ENCODE measurements at places on chromosomes 6 and 20.

DNA sequence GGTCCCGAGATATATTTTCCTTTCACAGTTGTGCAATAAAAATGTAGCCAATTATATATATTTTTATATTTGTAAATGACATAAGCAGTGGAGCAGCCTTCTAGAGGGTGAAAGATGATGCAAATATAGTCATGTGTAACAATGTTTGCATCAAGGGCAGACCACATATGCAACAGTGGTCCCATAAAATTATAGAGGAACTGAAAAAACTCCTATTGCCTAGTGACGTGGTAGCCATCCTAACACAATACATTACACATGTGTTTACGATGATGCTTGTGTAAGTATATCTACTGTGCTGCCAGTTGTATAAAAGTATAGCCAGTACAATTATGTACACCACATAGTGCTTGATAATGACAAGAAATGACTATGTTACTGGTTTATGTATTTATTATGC lies 162.8 kb downstream of the ZFAND3 start:
- no peak for DNase-seq

DNA sequence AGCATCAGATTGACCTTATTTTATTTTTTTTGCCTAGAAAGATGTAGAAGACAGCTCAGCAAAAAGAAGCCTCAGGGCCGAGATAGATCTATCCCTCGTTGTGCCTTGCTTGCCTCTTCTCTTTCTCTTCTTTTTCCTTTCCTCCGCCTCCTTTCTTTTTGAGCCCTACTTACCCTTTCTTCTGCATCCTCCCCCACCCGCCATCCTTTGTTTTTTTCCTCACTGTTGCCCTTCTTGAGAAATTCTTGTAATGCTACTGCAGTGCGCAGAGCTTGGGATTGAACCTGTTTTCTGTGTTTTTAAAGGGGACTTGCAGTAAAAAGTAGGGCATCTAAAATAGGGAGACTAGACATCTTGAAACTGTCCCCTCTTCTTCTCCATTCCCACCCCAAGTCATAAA lies 18.6 kb downstream of the RALY start:
- DNase-seq = no peak

DNA sequence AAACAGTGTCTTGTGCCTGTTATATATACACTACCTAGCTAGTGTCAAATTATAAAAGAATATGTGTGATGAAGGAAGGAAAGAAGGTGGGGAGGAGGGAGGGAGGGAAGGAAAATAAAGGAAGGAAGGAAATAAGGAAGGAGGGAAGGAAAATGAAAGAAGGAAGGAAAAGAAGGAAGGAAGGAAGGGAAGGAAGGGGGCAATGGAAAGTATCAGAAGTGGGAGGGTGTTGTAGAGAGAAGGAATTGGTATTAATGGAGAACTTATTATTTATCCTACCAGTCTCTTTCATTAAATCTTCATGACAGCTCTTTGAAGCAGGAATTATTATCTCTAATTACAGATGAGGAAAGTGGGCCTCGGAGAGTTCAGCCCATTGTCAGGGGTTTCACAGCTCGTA lies 202.4 kb downstream of the SAMD5 start:
- no peak for DNase-seq

- DNase-seq = no peak
Measured at GRCh38 chr6:52286798-52287432, 2.4 kb upstream of the MCM3 start.

- DNase-seq = no peak
Measured at GRCh38 chr6:79301290-79301689, 66.8 kb upstream of the HMGN3 start.

DNA sequence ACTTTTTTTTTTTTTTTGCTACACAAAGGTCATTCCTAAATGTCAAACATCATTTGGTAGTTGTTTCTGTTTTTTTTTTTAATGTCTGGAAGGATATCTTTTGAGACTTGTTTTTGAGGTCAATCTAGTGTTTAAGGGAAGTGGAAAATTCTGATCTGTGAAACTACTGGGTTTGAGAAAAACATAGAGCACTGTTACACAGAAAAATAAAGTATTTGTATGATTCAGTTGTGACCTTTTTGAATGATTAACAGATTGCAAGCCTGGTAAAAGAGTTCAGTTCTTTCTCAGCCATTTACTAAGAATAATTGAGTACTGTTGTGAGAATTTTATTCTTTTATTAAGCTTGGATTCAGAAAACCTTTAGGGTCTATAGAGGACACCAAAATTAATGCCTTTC lies 276.7 kb downstream of the ADGRB3 start:
- no peak for DNase-seq

- no peak for DNase-seq
Measured at GRCh38 chr6:100023798-100024197, 29.8 kb upstream of the MCHR2 start.

GRCh38 chr20:4951299-4951698 lies 50.0 kb downstream of the SLC23A2 start:
- DNase-seq = no peak

All from activated CD8-positive, alpha-beta memory T cell treated with anti-CD3 and anti-CD28 coated beads for 48 hours (primary cell).